ENCODE measurements at places on chromosomes 11 and 22.

- no peak for DNase-seq
These were observed 13.6 kb upstream of the TTLL12 start for GRCh38 chr22:43200555-43200954.

- DNase-seq: no peak
These were observed 14.4 kb downstream of the IL17REL start for GRCh38 chr22:49997932-49998717.

- no peak for DNase-seq
These were observed 6.9 kb downstream of the UBE4A start for GRCh38 chr11:118366287-118366686.

- no peak for DNase-seq
These were observed 405.9 kb downstream of the NXPE2 start for GRCh38 chr11:115084231-115084630.

- DNase-seq: no peak
These were observed 733.4 kb downstream of the JRKL start for GRCh38 chr11:97123237-97123636.

- DNase-seq: no peak
These were observed 8.0 kb downstream of the CRY2 start for GRCh38 chr11:45855308-45855707.

DNA sequence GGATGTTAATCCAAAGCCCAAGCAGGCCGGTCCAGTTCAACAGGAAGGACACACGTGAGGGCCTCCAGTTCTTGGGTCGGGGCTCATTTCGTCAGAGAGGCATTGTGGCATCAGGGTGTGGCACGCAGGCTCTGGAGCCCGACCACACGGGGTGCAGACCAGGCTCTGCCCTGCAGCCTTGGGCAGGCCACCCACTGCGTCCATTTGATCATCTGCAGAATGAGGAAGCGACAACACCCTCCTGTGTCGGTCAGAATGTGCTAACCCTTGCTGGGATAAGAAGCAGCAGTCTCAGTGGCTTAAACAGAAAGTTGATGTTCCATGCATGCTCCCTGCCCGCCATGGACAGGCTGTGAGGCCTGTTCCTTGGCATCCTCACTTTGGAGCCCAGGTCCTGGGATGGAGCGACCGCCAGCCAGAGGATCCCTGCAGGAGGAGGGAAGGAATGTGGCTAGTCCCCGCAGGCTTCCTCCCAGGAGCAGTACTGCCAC is 10.8 kb downstream of the RIBC2 start:
- DNase-seq: peak; percentile 27
